ENCODE measurements at places on chromosomes 16 and 17.

DNA sequence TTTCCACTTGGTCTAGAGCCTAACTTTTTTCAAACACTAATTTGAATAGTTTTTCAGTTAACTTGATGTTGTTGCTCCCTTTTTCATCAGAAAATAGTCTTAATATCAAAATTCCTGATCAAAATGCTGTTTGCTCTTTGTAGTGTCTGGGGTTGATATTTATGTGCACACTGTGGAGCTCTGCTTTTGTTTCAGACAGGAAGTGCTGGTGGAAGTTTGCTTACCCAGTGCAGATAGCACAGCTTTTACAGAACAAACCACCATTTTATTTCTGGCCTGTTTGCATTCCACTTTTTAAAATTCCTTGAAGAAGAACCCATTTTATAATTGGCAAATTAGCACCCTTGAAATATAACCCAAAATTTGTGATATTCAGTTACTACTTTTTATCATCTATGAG, 125.4 kb downstream of the MRTFB start:
- no peak for DNase-seq

GRCh38 chr17:71937914-71938313, 182.9 kb upstream of the SOX9 start:
- no peak for DNase-seq

DNA sequence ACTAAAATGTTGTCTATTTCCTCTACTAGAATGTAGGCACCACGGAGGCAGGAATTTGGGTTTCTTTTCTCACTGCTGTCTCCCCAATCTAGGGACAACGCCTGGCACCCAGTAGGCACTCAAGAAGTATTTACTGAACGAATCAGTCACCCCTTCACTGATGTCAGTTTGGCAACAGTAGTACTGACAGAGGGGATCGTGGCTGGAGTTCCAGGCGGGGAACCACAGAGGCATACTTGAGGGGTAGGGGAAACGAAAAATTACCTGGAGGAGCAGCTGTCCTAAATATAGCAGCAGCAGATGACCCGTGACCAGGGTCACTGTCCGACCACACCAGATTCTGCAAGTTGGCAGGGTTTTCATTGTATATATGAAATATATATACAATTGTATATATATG, 33.3 kb downstream of the TRIM25 start:
- no peak for DNase-seq

GRCh38 chr17:29388937-29389336, 1.2 kb upstream of the TAOK1 start:
- no peak for DNase-seq

- no peak for DNase-seq
Observed at GRCh38 chr17:4209611-4210010, 54.2 kb downstream of the ANKFY1 start.
